ENCODE measurements at places on chromosomes 12 and 14. TPM values are rescaled to one million over a fixed set of nuclear protein-coding genes. Genes with fewer than 3 reads are reported as not detected.

NFE2 gene
- 1.6 TPM for total RNA-seq

NFATC4 gene
- total RNA-seq = 45.3 TPM

GLRX5 gene
- total RNA-seq = 46.7 TPM

LMNTD1 gene
- not detected for total RNA-seq

FOXG1 gene
- not detected for total RNA-seq

MYH6 gene
- total RNA-seq = 0.03 TPM

HELB gene
- total RNA-seq = 7.3 TPM

VEZT gene
- total RNA-seq = 69.0 TPM

Measured in kidney (tissue), 22 donors.